H54 (cell line): ENCODE measurements at places on chromosomes 1 and 21.

- no peak for DNase-seq
These were observed 4.6 kb upstream of the CTPS1 start for GRCh38 chr1:40974945-40975344.

GRCh38 chr1:186812570-186812969 is 16.2 kb upstream of the PLA2G4A start:
- DNase-seq, result no peak

- DNase-seq, result no peak
These were observed 479 bp downstream of the RGS16 start for GRCh38 chr1:182603646-182604174.

- DNase-seq, result no peak
These were observed 157.2 kb downstream of the PRDM16 start for GRCh38 chr1:3226191-3226590.

DNA sequence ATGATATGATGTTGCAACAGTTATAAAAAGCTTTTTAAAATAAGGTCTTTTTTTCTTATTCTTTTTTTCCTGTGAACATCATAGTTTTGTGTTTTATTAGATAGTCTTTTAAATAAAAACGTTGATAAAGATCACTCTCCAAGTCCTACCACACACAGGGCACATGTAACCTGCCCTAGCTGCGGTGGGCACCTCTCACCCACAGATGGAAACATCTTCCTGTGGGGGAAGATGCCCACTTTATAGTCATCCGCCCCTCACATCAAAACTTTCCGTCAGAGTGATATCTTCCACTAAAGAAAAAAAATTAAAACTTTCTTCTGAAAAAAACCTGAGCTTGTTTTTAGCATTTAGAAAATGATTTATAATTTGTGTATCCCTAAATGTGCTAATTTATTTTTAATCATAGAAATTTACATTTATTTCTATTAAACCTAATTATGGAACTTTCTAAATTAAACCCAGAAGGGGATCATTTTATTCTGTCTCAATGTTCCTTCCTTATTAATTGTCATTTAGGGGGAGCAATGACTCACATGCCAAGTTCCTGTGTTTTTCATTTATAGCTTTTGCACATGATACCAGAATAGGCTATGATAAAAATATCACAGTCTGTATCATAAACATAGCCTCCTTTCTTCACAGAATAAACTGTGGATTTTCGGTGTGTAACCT is 24.7 kb downstream of the TNFRSF9 start:
- DNase-seq, result no peak

DNA sequence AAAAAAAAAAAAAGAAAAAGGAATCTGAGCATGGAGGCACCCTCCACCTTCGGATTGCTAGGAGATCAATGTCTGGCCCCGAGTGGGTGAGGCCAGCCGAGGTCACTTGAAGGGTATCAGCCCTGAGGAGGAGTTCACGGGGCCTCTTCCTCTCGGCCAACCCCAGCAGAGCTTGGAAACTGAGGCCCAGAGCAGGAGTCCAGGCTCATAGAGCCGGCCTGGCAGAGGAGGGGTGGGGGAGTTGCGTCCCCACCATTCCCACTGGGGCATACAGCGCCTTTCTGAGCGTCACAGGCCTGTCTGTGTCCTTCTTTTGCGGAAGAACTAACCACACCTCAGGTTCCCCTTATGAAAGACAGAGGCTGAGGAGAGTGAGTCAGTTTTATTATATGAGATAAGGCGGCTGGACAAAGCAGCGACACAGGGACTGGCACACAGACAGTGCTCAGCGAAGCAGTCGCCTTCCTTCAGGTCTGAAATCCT is 17.1 kb upstream of the EPHA2 start:
- no peak for DNase-seq

DNA sequence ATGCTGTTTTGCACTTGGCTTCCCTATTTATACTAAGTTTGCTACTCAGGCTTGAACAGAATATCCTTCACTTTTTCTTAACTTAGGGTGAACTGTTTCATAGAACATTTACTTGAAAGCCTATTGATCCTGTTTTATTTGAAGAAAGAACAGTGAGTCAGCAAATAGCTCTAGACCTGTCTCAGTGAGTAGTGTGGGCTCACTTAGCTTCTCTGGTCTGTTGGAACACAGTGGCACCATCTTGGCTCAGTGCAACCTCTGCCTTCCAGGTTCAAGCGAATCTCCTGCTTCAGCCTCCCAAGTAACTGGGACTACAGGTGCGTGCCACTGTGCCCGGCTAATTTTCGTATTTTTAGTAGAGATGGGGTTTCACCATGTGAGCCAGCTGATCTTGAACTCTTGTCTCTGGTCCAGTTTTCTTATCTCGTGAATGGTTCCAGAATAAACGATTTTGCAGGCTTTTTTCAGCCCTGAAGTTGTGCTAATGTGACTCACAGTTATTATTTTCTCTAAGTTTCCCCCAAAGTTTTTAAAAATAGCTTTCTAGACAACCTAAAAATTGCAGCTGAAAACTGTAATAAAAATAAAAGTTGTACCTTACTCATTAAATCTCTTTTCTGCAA is 76.8 kb downstream of the KIF1B start:
- DNase-seq, result no peak

DNA sequence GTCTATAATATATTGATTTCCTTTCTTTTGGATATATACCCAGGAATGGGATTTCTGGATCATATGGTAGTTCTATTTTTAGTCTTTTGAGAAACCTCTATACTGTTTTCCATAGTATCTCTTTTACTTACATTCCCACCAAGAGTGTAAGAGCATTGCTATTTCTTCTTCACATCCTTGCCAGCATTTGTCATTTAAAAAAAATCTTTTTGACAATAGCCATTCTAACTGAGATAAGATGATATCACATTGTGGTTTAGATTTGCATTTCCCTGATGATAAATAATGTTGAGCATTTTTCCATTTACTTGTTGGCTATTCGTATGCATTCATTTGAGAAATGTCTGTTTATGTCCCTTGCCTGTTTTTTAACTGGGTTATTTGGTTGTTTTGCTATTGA is 467.4 kb downstream of the COL11A1 start:
- no peak for DNase-seq

GRCh38 chr1:153816283-153816889 is 41.2 kb downstream of the SLC27A3 start:
- DNase-seq, result no peak

GRCh38 chr1:163866564-163866963 is 544.8 kb downstream of the NUF2 start:
- no peak for DNase-seq

- DNase-seq, result no peak
These were observed 53.8 kb upstream of the PSEN2 start for GRCh38 chr1:226816576-226816975.

GRCh38 chr1:7657287-7658016 is 113.6 kb upstream of the VAMP3 start:
- no peak for DNase-seq

DNA sequence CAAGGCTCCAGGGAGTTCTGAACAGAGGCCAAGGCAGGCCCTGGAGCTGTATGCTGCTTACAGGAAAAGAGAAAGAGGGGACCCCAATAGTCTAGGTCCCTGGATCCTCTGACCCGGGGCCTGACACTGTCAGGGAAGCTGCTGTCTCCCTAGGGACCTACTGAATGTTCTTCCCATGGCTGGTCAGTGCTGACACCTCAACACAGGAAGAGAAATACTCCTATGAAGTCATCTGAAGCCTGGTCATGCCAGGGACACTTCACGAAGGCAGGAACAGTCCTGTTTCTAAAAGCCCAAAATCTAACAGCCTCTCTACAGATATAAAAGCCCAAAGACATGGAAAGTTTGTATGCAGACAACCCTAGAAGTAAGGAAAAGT is 1.7 kb upstream of the LAD1 start:
- DNase-seq, result no peak

GRCh38 chr1:72230746-72231145 is 51.6 kb downstream of the NEGR1 start:
- no peak for DNase-seq

- DNase-seq, result no peak
These were observed 7.0 kb downstream of the FOXD2 start for GRCh38 chr1:47444562-47445465.

- no peak for DNase-seq
These were observed 421.2 kb upstream of the DAB1 start for GRCh38 chr1:57845041-57845440.

DNA sequence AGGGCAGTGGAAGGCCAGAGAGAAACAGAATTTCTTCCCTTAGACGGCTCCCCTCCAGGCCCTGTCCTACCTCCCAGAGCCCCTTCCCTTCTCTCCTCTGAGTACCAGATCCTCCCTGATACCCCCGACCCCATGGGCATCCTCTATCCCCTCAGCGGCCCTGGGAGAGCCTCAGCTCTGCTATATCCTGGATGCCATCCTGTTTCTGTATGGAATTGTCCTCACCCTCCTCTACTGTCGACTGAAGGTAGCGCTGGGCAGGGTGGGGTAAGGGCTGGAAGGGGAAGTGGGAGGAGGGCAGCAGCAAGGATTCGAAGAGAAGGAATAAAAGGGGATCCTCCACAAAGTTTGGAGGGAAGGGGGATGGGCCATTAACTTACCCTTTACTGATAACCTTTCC is 2.7 kb downstream of the FCER1G start:
- no peak for DNase-seq

- DNase-seq, result peak; percentile 75
These were observed 11.7 kb upstream of the S100A11 start for GRCh38 chr1:152048416-152049009.

- DNase-seq, result no peak
These were observed 52.5 kb downstream of the CDC7 start for GRCh38 chr1:91553177-91553591.

DNA sequence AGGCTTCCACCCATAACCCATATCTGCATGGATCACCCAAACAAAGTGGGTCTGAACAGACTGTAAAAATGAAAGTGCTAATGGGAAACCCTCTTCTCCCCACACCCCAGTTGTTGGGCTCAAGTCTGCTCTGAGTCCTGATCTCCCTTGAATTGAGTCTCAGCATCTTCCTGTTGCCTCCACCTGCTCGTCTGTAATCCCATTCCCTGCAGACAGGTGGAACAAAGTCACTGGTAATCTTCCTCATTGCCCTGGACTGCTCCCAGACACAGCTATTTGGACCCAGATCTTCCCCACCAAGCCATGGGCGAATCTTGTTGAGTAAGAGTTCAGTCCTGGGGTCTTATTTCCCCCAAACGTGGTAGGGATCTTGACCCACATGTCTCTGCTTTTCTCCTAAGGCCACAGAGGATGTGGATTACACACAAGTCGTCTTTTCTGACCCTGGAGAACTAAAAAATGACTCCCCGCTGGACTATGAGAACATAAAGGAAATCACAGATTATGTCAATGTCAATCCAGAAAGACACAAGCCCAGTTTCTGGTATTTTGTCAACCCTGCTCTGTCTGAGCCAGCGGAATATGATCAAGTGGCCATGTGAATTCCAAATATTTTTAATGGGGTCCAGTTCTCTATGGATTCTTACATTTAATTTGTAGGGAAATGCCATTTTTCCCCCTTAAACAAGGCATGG is 15.7 kb downstream of the AVPR1B start:
- DNase-seq, result no peak

- no peak for DNase-seq
These were observed 990.3 kb downstream of the PLA2G4A start for GRCh38 chr1:187819086-187819485.

DNA sequence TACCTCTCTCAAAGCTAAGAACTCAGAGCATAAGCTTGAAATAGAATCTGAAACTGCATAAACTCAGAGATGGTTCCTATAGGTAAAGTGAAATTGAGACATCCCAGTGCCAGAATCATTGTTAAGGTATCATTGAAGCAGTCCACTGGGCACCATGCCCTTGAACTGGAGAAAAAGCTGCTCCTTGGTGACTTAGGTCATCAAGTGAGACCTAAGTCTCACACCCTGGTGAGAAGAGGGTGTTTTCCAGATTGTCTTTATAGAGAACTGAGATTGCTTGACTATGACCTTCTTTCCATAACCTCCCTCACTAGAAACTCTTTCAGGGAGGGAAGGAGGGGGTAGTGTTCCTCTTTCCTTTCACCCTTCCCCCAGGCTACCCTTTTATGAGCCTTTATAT is 9.4 kb upstream of the ATP6V1G3 start:
- no peak for DNase-seq

DNA sequence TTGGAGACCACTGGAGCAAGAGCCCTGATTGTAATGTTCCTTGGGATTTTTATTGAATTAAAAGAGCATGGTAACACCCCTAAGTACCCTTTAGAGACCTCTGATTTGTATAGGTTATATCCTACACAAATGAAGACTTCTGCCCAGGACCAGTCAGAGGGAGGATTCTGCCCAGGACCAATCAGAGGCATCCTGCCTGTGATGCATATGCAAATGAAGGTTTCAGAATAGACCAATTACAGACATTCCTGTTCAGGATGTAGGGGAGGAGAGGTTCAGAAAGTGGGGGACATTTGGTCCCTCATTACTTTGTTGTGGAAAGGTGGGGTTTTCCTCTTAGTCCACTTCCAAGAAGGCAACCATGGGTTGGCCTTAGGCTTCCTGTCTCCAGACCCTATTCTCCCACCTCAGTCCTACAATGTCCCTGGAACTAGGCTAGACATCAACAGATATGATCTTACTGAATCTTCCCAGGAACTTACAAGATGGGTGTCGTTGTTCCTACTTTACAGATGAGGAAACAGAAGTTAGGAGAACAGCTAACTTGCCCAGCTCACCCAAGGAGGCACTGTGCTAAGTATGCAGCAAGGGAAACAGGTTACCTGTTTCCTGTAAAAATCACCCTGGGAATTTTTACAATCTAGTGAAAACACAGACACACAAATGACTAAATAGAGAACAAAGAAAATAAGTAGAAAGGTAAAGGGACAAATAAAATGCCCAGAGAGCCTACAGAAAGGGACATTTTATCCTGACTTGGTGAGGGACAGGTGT is 36.8 kb upstream of the SFPQ start:
- no peak for DNase-seq

DNA sequence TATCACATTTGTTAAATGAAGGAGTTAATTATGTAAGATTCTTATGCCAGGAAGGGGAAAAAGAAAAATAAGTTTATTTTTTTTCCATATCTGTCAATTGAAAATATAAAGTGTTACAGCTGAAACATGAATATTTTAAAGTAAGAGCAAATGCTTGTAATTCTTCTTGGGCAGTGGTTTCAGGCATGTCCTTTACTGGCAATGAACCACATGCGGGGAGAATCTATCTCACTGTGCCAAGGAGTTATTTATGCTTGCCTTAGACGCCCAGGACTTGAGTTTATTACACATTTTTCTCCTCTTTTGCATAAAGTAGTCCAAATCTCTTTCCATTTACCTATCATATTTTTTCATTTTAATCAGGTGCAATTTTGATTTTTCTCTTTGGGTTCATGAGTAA is 207.8 kb upstream of the NRIP1 start:
- no peak for DNase-seq

GRCh38 chr1:96723377-96723776 is 1.8 kb downstream of the PTBP2 start:
- DNase-seq, result no peak
